H9 (cell line): ENCODE measurements at places on chromosomes 2 and 18.
A peak's percentile ranks its signal among the peaks of the same experiment; 100 is the strongest.

GRCh38 chr2:1594123-1594372 lies 150.3 kb downstream of the PXDN start:
- DNase-seq, result no peak

DNA sequence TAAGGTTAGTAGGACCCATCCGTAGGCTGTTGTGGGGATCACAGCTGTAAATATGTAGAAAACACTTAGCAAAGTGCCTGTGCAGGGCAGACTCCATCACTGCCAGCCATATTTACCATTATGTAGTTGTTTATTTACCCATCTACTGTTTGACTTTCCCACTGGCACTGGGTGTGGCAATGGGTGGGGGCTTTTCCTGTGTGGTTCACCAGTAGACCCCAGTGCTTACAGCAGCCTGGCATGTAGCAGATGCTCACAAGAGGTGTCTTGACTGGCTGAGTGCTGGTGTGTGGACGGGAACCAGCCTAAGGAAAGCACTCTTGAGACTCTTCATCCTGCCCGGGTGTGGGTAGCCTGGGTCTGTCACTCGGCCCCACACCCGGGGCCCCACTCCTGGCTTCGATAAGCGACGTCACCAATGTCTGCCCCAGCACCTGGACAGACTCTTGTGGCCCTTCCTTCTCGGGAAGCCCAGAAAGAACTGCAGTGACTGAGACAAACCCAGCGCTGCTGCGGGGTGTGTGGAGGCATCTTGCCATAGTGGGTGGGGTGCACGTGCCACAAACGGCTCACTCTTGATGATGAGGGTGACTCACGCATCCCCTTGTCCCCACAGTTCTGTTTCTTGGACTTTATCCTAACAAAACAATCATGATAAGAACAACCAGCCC lies 78.3 kb downstream of the HDAC4 start:
- DNase-seq, result peak; percentile 17

- peak; percentile 82 for DNase-seq
Observed at GRCh38 chr18:9366126-9366714, 31.6 kb downstream of the TWSG1 start.

DNA sequence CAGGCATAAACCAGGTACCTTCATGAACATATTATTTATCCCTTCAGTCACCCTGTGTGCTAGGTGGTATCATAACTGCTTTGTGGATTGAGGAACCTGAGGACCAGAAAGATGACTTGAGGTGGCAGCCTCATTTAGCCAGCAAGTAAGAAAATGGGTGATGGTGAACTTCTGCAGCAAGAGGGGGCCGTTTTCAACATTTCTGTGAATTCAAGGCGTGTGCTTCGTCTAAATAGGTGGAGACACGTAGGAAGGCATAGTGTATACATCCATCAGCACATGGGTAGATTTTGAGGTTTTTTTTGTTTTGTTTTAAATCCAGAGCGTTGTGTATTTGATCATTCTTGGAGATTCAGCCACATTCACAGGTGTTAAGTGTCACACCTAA lies 118.7 kb downstream of the SPTBN1 start:
- DNase-seq, result no peak

GRCh38 chr2:204479557-204479956 lies 65.7 kb upstream of the PARD3B start:
- no peak for DNase-seq

- DNase-seq, result no peak
Observed at GRCh38 chr18:49094979-49095632, 144.3 kb upstream of the SMAD7 start.

DNA sequence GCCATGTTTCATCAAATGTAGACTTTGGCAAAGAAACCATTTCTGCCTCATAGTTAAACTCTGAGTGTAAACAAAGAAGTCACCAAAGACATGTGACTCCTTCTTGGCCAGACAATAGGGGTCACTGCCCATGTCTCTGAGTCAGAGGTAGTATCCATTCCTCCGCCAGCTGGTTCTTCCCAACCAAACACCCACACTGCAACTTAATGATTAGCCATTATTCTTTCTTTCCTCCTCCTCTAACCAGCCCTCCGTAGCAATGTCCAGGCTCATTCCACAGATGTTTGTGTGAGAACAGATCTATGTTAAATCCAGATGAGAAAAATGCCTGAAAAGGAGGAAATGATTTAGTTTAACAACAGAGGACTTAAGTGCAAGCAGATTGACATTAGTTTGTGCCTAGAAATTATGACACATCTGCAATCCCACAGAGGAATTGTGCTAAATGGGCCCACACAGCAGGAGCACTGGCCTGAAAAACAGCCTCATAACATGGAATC lies 127.9 kb upstream of the SH3BP4 start:
- no peak for DNase-seq

- DNase-seq, result no peak
Observed at GRCh38 chr2:82137441-82137840, 1832.9 kb upstream of the LRRTM1 start.

GRCh38 chr2:84959566-84960506 lies 11.1 kb upstream of the KCMF1 start:
- DNase-seq, result peak; percentile 88

- DNase-seq, result no peak
Observed at GRCh38 chr2:88127638-88127887, 299 bp downstream of the FABP1 start.

DNA sequence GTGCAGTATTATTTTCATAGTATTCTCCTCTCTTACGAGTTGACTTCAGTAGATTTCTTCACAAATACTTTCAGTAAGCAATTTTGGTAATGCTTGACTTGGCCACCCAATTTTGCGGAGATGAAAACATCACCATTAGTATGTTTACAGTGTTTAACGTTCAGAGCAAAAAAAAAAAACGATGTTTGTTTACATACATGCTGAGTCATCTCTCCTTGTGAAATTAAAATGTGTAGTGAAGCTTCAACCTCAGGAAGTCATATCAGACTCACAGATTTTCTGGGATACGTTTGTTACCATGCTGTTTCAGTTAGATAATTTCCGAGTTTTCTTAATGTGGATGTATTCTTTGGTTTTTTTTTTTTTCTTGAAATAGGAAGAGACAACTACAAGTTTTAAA lies 100.1 kb downstream of the CTNNA2 start:
- DNase-seq, result no peak

DNA sequence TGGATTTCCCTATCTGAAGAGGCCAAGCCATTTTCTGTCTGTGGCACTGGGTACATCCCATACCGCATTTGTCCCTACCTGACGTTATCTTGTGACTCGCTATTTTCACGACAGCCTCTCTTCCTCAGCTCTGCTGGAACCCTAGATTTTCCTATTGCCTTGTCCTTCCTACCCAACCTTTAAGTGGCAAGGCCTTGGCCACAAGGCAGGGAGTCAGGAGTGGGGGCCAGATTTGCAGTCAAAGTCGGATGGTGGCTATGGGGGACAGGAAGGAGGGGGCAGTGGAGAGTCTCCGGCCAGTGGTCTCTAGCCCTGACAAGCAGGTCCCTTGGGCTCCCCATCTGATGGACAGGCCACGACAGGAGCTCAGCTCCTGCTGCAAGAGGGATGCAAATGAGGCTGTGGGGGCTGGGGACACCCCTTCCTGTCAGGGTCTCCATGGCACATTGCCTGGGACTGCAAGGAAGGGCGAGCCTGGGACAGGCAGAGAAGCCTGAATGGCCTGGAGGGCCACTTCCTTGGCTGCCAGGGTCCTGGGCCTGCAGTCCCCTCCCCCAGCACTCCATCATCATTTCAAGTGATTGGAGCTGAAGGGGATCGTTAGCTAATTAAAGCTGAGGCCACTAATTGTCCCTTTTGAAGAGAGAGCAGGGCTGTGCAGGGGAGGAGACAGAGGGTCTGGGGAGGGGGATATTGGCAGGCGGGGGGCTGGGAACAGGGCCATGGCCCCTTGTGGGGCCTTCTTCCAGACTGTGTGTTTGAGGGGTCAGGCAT lies 6.3 kb upstream of the ECEL1 start:
- DNase-seq, result no peak

- no peak for DNase-seq
Observed at GRCh38 chr2:29576231-29576630, 345.2 kb downstream of the ALK start.

GRCh38 chr2:70686577-70687460 lies 81.2 kb downstream of the ADD2 start:
- peak; percentile 89 for DNase-seq

- DNase-seq, result no peak
Observed at GRCh38 chr2:152863826-152864225, 145.4 kb downstream of the ARL6IP6 start.

DNA sequence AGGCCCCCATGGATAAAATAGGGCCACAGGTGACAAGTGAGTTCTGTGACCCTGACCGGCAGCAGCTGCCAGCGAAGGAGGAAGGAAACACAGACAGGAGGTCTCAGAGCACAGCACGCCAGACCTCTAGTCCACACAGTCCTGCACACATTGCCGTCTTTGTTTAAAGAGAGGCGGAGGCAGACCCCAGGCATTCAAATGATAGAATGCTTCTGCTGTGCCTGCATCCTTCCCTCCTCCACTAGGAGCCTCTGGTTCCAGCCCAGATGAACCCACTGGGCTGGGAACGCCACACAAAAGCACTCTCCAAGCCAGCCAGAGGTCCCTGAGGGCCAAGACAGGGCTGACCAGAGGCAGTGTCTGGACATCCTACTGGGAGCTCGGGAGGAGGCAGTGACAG lies 118.7 kb downstream of the KLHL29 start:
- no peak for DNase-seq

DNA sequence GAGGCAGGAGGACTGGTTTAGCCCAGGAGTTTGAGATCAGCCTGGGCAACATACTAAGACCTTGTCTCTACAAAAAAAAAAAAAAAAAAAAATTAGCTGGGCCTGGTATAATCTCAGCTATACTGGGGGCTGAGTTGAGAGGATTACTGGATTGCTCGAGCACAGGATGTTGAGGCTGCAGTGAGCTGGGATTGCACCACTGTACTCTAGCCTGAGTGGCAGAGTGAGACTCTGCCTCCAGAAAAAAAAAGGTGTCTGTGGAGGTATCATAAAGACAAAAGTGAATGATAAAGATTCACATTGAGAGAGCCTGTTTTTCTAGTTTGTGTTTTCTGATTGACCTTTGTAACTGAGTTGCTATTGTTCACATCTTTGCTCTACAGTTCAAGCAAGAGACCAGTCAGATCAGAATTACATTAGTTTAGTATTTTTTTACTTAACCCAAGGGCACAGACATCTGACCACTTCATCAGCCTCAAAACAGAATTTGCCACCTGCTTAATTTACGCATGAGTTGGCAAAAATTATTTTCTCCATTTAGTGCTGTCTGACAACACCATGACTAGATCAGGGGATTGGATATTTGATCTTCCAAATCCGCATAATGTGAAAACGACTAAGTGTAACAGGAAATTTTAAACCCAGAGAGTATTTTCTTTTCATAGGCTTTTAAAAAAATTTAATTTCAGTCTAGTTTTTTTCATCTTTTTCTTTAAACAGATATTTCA lies 271.0 kb downstream of the TGIF1 start:
- DNase-seq, result no peak

- DNase-seq, result no peak
Observed at GRCh38 chr2:207463433-207463832, 66.3 kb upstream of the CREB1 start.

DNA sequence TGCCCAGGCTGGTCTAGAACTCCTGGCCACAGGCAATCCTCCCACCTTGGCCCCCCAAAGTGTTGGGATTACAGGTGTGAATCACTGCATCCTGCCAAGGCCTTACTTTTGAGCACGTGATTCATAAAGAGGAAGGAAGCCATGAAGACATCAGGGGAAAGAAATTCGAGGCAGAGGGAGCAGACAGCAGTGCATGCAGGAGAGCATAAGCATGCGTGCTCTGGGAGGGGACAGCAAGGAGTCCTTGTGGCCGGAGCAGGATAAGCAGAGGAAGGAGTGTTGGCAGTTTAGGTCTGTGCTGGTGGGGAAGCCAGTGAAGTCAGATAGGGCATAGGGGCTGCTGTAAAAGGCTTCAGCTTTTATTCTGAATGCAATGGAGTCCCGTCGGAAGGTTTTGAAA lies 400.5 kb upstream of the RAB12 start:
- DNase-seq, result peak; percentile 37

DNA sequence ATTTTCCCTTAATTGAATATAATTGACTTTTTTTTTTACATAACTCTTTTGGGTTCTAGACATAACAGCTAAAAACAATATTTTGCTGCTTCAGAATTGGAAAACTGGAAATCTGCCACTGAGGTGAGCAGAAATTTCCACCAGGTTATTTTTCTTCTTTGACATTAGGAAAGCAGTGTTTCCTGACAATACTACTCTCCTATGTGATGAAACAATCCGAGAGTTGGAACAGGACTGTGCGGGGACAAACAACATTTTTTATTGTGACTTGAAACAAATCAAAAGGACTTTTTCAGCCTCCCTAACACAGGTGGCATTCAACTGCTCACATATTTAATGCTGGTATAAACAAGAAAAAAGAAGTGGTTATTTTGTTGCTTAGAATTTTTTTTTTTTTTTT lies 237.2 kb downstream of the RNF152 start:
- DNase-seq, result no peak

DNA sequence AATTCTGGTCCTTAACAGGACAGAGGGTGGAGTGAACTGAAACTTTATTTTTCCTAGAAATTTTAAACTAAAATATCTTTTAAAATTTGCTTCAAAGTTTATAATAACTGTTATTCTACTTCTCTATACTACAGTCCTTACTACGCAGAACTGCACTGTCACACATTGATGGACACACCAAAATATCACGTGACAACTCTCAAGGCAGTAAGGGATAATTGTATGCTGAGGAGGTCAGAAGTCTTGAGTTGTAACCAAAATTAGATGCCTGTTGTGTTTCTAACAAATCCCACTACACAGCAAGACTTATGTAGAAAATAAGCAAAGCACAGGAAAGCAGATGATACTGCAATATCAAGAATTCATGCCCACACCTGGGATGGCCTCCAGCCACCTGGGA lies 76.3 kb downstream of the CHST9 start:
- no peak for DNase-seq

DNA sequence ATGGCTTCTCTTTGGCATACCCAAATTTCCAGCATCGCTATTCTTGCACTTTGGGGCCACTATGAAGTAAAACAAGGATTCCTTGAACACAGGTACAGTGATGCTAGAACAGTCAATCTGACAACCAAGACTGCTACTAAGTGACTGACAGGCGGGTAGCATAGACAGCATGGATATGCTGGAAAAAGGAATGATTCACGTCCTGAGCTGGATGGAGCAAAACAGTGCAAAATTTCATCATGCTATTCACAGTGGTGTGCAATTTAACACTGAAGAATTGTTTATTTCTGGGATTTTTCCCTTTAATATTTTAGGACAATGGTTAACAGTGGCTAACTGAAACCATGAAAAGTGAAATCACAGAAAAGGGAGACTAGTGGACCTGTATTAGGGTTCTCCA lies 1511.2 kb upstream of the ZEB2 start:
- DNase-seq, result no peak

GRCh38 chr2:218259099-218259961 lies 1.5 kb upstream of the GPBAR1 start:
- DNase-seq, result no peak
